ENCODE measurements at places on chromosomes 1 and 21.
A peak's percentile ranks its signal among the peaks of the same experiment; 100 is the strongest.

- DNase-seq = no peak
Measured at GRCh38 chr1:165365341-165365740, 8.8 kb upstream of the LMX1A start.

DNA sequence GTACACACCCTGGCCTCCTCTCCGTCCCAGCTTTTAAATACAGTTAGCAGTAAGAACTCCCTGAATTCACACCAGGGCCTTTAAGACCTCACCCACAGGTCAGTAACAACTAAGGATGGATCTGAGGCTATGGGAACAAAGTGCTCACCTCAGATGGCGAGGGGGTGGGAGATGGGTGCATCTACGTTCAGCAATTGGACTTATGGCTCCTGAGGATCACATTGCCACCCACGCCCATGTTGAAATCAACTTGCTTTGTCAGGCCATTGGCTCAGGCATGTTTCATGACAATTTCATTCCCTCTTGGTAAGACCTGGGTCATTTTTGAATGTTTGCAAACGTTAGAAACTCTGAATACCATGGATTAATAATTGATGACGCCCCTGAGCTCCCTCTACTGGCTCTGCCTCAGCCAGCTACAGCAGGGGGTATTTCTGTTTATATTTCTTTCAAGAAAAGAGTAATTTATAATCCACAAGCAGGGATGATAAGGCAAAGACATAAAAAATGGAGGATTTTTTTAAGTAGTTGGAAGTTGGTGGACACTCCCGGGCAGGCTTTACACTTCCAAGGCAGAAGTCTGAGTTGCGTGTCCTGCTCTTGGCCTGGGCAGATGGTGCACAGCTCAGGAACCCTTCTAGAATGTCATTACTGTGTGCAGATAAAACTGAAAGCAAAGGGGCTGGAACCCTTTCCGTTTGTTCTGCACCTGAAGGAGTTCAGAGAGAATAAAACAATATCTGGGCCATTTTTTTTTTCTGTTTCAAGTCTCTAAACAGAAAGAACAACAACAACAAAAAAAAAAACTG is 13.7 kb upstream of the LBR start:
- DNase-seq = no peak

DNA sequence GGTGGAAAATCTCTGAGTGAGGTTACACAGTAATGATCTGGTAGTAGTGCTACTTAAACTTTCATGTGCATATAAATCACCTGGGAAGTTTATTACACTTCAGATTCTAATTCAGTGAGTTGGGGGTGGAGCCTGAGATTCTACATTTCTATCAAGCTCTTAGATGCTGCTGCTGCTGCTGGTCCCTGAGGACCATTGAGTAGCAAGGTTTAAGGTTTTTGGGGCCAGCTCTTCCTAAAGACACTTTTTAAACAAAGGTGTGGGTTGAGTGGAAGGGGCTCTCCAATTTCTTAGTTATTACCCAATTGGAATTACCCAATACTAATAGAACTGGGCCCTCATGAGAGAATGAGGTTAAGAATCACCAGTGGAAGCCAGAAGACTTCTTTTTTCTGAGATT is 29.5 kb downstream of the KCNA3 start:
- no peak for DNase-seq

DNA sequence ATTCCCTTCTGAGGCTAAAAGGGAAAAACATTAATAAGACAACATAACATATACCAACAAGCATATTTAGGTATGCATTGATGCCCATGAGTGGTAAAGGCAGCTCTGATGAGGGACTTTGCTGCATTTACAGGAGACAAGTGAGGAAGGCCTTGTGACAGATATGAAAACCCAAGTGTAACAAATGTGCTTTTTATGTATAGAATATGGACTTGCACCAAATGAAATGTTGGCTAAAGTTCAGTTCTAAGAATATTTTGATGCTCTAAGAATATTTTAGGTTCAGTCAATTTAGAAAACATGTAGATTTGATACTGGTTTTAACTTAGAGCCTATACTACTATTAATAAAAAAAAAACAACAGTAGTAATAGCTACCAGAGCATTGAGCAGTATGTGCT is 424.7 kb downstream of the LMO4 start:
- no peak for DNase-seq

- DNase-seq = no peak
Measured at GRCh38 chr1:4379451-4380175, 274.8 kb upstream of the AJAP1 start.

GRCh38 chr1:231720652-231721325 is 94.2 kb downstream of the DISC1 start:
- no peak for DNase-seq

GRCh38 chr1:227273557-227273956 is 44.7 kb downstream of the CDC42BPA start:
- no peak for DNase-seq

GRCh38 chr1:58823481-58824010 is 39.7 kb upstream of the JUN start:
- DNase-seq = no peak

- no peak for DNase-seq
Measured at GRCh38 chr1:212514056-212514614, 81.4 kb downstream of the NENF start.

GRCh38 chr1:14546416-14546815 is 52.1 kb upstream of the KAZN start:
- DNase-seq = no peak

- no peak for DNase-seq
Measured at GRCh38 chr1:81775510-81775909, 25.2 kb upstream of the ADGRL2 start.

- no peak for DNase-seq
Measured at GRCh38 chr1:226716577-226716976, 22.5 kb downstream of the ITPKB start.

GRCh38 chr21:45015469-45015860 is 58.9 kb upstream of the ADARB1 start:
- no peak for DNase-seq

DNA sequence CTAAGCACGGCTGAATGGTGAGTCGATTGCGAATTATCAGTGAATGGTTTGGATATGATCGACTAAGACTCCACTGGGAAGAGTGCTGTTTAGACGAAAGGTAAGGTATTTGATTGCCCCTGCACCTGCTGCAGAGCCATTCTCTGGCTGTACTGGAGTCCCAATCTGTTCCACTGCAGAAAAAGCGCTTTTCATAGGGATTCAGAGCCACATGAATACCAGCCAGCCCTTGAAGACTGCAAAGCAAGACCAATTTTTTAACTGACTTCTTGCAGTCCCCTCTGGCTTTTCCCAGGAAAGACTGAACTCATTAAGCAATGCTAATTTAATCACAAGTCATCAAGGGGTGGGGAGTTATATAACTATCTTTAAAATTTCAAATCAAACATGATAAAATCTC is 1.3 kb downstream of the GREM2 start:
- DNase-seq = no peak

DNA sequence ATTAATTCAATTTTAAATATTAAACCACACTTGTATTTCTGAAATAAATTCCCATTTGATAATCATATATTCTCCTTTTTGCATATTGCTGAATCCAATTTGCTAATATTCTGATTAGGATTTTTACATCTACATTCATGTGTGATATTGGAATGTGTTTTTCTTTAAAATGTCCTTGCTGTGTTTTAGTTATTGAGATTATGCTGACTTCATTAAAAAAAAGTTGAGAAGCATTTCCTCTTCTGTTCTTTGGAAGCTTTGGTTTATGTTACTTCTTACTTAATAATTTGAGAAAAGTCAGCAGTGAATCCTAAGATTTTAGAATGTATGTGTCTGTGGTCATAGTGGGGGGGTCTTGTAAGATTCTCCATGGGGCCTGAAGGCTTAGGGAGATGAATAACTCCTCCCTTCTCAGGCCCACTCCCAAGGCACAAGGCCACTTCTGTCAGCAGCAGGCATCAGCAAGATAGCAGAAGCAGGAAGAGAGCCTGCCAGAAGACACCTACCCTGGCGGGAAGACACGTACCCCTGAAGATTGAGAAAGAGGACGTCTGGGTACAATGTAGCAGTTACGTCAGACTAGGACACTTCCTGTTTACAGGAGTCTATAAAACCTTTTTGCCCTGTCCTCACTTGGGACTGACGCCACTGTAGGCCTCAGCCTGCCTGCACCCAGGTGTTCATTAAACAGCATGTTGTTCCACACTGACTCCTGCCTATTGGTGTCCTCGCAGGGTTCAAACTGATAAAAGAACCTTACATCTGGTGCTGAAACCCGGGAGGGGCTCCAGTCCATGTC is 56.9 kb downstream of the ODF2L start:
- peak; percentile 68 for DNase-seq

- no peak for DNase-seq
Measured at GRCh38 chr1:7084232-7084894, 299.1 kb downstream of the CAMTA1 start.

DNA sequence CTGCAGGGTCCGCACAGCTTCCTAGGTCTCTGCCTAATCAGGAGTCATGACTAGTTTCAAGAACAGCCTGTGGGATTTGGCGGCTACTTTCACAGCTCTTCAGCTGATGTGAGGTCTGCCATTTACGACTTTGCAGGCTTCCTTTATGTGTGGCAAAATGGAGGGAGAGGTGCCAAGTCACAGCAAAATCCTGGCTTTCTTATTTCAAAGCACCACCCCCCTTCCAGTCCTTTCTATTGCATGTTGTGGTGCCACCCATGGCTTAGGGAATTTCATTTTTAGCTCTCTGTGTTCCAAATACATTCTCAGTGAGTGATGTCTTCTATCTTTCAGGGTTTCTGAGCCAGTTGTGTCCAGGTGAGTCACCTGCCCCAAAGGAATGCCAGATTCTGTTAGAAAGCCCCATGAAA is 75.1 kb upstream of the WLS start:
- DNase-seq = no peak

DNA sequence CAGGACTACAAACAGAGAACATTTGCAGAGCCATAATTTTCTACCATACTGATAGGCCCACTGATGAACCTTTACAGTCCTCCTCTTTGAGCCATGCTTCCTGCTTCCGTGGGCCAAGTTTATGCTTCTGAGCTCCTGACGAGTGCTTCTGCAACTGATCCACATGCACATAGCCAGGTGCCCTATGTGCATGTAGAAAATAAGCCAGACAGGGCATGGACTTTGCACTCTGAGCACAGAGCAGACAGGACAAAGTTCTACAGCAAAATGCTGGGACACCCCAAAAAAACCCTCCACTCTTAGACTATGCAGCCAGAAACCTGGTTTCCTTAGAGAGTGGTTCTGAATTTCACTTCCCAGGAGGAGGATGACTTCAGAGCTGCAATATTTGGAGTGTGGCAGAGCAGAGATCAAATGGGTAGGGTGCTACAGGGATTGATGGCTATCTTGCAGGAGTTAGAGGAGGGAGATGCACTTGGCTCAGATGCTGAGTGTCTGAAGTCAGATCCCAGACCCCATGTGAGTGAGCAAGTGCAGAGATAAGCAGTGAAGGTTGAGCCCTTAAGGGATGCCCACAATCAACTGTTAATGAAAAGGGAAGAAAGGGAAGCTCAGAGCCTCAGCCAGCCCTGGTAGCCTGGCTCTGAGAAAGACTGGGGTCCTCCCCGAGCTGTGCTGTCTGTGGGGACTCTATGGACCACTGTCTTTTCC is 230.9 kb downstream of the DUSP10 start:
- DNase-seq = no peak

GRCh38 chr1:178006043-178006442 is 36.2 kb upstream of the SEC16B start:
- no peak for DNase-seq

- no peak for DNase-seq
Measured at GRCh38 chr1:15341634-15342407, 67.9 kb upstream of the EFHD2 start.

- DNase-seq = no peak
Measured at GRCh38 chr1:237211031-237211430, 169.0 kb downstream of the RYR2 start.

DNA sequence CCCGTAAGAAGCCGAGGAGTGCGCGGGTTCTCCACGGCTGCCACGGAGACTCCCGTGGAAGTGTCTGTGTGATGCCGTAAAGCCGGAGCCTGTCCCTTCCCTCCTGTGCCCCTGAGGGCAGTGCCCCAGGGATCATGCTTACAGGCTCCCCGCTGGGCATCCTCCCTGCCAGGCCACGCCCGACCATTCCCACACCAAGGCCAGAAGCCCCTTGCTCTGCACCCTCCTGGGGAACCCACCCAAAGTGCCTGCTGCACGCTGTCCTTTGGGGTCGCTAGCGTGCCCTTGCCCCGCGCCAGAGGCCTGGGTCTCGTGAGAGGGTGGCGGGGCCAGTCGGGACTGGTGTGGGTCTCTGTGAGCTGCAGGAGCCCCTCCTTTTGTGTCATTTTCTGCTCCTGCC is 228.5 kb upstream of the C1orf174 start:
- no peak for DNase-seq

DNA sequence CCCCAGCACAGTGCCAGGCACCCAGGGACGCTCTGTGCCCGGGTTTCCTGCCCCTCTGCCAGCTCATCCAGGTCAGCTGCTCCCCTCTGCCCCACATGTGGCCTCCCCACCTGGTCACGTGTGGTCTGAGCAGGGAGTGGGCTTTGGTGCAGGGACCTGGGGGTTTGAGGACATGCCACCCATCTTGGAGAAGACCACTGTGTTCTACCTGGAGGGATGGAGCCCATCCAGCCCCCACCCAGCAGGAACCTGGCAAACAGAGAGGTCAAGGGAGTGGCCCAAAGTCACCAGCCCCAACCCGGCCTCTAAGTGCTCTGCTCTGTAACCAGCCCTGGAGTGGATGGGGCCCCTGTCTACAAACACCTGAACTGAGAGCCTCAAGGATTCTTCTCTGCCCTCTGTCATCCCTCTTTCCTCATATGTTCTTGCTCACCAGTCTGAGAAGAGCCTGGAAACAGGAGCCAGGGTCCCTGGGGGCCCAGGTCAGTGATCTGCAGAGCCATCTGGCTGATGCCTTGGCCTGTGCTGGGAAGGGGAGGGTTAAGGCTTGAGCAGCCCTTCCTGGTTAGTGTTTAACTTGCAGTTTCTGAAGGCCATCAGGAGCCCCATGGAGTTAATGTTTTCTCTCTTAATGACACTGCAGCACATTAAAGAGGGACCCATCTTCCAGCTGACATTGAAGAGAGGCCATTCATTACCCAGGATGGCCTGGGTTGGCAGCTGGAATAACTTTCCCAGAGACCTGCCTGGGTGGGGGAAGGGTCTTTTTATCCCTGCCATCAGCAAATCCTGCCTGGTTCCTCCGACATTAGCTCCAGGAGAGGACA is 235.4 kb downstream of the PTPRU start:
- no peak for DNase-seq

- DNase-seq = peak; percentile 29
Measured at GRCh38 chr1:170530972-170531757, 801 bp upstream of the GORAB start.

DNA sequence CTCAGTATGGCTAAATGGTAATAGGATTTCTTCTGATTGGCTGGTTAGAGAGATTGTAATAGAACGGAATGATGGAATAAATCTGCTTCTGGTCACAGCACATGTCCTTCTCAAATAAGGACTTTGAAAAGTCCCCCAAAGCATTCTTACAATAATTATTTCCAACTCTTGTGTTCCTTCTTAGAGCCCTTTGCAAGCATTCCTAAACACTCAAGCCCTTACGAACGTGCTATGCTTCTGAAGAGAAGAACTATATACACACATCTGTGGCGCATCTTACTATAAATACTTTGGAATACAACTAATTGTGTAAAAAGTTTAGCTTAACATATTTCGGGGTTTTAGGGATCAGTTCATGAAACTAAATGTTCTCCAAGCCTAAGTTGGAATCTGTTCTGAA is 25.6 kb downstream of the CLIC4 start:
- no peak for DNase-seq

Data from AML-193 (cell line).